ENCODE measurements at places on chromosomes 3 and 15. TPM values are rescaled to one million over a fixed set of nuclear protein-coding genes. Genes with fewer than 3 reads are reported as not detected.

- peaks cover 64% of the 10 kb centered on the region for H3K4me1 ChIP-seq
- no peaks in the 10 kb centered on the region for H3K27me3 ChIP-seq
- no peak overlapping the region for H3K4me3 ChIP-seq
- no peaks in the 10 kb centered on the region for H3K36me3 ChIP-seq
These were observed 15.4 kb downstream of the LRIG1 start for GRCh38 chr3:66485291-66485968.

GABRR3 gene
- not detected for total RNA-seq

KBTBD13 gene
- total RNA-seq, result not detected

DNA sequence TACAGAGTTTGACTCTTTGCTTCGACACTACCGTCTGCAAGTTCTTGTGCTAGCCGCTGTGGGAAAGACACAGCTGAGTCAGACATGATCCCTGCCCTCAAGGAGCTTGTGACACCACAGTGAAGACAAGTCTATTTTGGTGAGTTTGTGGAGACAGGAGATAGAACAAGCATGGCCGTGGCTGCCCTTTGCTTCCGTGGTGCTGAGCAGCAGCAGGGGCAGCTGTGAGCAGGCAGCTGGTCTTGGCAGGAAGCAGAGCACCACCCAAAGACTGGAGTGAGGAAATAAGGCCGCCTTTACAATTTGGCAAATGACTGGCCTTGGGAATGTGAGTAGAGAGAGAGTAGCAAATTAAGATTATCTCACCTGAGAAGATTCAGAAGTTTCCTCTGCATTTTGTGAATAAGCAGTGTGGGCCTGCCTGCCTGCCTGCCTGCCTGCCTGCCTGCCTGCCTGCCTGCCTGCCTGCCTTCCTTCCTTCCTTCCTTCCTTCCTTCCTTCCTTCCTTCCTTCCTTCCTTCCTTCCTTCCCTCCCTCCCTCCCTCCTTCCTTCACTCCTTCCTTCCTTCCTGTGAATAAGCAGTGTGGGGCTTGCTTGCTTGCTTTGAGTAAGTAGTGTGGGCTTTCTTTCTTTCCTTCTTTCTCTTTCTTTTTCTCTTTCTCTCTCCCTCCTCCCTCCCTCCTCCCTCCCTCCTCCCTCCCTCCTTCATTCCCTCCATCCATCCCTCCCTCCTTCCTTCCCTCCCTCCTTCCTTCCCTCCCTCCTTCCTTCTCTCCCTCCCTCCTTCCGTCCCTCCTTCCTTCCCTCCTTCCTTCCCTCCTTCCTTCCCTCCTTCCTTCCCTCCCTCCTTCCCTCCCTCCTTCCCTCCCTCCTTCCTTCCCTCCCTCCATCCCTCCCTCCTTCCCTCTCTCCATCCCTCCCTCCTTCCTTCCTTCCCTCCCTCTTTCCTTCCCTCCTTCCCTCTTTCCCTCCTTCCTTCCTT, 1.6 kb upstream of the GCNT3 start:
- no peak for DNase-seq
- no peak overlapping the region for H3K4me3 ChIP-seq
- H3K27me3 ChIP-seq, result no peaks in the 10 kb centered on the region
- H3K27ac ChIP-seq, result no peak overlapping the region
- no peaks in the 10 kb centered on the region for H3K4me1 ChIP-seq

DNA sequence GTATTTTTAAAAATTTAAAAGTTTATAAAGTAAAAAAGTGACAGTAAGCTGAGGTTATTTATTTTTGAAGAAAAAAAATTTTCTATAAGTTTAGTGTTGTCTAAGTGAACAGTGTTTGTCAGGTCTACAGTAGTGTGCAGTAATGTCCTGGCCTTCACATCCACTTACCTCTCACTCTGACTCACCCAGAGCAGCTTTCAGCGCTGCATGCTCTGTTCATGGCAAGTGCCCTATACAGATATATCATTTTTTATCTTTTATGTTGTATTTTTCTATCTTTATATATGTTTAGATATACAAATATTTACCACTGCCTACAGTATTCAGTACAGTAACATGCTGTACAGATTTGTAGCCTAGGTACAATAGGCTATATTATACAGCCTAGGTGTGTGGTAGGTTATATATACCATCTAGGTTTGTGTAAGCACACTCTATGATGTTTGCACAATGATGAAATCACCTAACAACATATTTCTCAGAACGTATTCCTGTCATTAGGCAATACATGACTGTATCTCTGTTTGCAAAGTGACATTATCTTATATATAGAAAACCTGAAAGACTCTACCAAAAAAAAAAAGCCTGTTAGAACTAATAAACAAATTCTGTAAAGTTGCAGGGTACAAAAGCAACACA, 75.9 kb upstream of the TMC3 start:
- H3K27me3 ChIP-seq, result no peaks in the 10 kb centered on the region
- H3K4me3 ChIP-seq, result no peak overlapping the region
- H3K36me3 ChIP-seq, result no peaks in the 10 kb centered on the region

DNA sequence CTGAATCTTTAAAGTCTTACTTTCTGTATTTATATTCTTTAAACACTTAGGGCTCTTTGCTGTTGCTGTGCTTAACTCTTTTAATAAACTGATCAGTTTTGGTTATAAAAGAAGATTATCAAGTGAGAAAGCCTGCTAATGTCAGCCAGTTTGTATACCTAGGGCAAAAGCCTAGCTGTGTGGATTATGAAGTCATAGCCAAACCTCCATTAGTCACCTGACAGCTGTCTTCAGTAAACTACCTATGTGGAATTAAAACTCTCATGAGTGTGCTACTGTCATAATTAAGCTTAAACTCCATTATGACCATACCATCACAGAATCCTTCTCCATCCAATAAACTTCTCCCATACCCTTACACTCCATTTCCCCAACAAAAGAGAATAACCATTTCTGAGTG, 762.7 kb downstream of the NTRK3 start:
- no peak overlapping the region for H3K4me3 ChIP-seq
- no peak overlapping the region for H3K27ac ChIP-seq
- no peaks in the 10 kb centered on the region for H3K4me1 ChIP-seq
- no peaks in the 10 kb centered on the region for H3K36me3 ChIP-seq

Measured in left lung (tissue), 14 donors.